ENCODE measurements at places on chromosomes 3 and 15. TPM values are rescaled to one million over a fixed set of nuclear protein-coding genes. Genes with fewer than 3 reads are reported as not detected.

TMC3 gene
- not detected for total RNA-seq

GP5 gene
- total RNA-seq, result 0.12 TPM

BRPF1 gene
- 24.7 TPM for total RNA-seq

BCHE gene
- total RNA-seq, result 0.73 TPM

DNA sequence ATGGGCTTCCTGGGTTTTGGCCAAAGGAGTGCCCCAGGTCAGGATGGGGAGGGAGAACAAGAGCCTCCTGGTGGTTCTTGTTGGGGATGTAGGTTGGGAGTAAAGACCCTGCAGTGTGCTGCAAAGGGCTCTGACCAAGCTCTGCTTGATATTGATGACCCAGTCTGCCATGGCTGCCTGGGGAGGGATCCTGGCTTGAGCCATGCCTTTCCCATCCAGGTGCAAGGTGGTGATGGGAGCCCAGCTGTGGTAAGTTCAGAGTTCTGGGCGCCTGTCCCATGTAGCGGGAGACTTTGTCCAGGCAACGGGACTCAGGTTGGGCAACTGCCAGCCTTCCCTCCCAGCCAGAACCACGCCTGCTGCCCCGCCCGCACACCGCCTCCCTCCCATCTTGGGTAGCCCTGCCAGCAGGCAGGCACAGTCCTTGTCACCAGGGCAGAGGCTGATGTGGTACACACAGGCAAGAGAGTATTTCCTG is 2.6 kb downstream of the GNAI2 start:
- H3K4me3 ChIP-seq, result peak overlapping the region; percentile 90
- H3K36me3 ChIP-seq, result no peaks in the 10 kb centered on the region
- peak overlapping the region; percentile 90 for H3K27ac ChIP-seq

DNA sequence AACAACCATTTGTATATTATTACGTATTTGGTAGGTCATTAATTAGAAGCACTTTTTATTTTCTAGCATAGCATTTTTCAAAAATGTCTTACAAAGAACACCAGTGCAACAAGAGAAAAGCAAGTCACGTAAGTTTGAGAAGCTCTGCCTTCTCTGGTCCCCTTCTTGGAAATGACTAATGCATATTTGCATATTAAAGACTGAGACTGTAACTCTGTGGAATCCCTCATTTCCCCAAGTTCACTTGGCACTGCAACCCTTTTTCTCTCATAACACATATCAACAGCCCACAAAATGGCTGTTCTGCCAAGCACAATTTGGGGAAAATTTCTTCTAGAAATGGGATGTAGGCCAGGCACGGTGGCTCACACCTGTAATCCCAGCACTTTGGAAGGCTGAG is 176.3 kb downstream of the ERC2 start:
- no peak for DNase-seq
- H3K27ac ChIP-seq, result no peak overlapping the region
- H3K36me3 ChIP-seq, result no peaks in the 10 kb centered on the region

DNA sequence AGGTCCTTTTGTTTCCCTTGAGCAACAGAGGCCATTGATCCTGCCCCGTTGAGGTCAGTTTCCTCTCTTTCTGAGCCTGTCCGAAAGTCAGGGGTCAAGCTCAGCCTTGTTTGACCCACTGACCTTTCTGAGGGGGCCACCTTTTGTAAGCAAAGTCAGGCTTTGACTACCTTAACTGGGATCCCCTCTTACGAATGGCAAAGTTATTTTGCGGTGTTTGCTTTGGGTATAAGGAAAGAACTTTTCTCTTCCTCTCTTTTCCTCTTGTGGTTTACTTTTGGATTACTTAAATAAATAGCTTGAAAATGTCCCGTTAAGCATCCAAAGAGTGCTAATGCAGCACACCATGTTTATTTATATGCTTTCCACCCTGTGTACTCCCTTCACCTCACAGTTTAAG is 340.6 kb downstream of the THSD4 start:
- H3K36me3 ChIP-seq, result no peaks in the 10 kb centered on the region
- no peak overlapping the region for H3K4me3 ChIP-seq
- no peaks in the 10 kb centered on the region for H3K27me3 ChIP-seq
- DNase-seq, result no peak
- no peaks in the 10 kb centered on the region for H3K4me1 ChIP-seq

DNA sequence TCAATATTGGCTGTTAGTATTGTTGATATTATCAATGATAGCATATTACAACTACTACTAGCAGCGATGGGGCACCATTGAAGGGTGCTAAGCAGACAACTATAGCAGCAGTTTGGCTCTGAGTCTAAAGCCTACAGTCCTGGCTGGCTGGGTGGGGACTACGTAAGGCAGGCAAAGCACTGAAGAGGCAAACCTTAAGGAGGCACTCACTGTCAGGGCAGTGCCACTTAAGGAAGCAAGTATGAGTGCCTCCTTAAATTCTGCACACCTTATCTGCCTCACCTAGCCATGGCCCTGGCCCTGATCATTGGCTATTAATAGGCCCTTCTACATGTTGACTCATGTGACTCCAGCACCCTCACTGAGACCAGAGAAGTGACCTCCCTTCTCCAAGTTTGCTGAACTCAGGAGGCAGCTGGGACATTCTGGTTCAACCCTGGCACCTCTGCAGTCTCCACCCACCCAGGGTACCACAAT is 20.6 kb downstream of the CDCP1 start:
- H3K36me3 ChIP-seq, result no peaks in the 10 kb centered on the region
- DNase-seq, result no peak
- no peaks in the 10 kb centered on the region for H3K4me1 ChIP-seq
- no peak overlapping the region for H3K4me3 ChIP-seq

- H3K36me3 ChIP-seq, result no peaks in the 10 kb centered on the region
- no peak overlapping the region for H3K27ac ChIP-seq
- H3K4me1 ChIP-seq, result no peaks in the 10 kb centered on the region
These were observed 451.9 kb downstream of the LPP start for GRCh38 chr3:188605905-188606304.

GRCh38 chr3:190242147-190242546 is 80.1 kb downstream of the CLDN1 start:
- H3K36me3 ChIP-seq, result no peaks in the 10 kb centered on the region
- H3K4me1 ChIP-seq, result no peaks in the 10 kb centered on the region
- no peak for DNase-seq
- H3K4me3 ChIP-seq, result no peak overlapping the region

- no peaks in the 10 kb centered on the region for H3K36me3 ChIP-seq
- DNase-seq, result no peak
- H3K4me3 ChIP-seq, result no peak overlapping the region
- peak overlapping the region; percentile 51 for H3K27ac ChIP-seq
- no peaks in the 10 kb centered on the region for H3K27me3 ChIP-seq
- peaks cover 17% of the 10 kb centered on the region for H3K4me1 ChIP-seq
These were observed 28.1 kb downstream of the CMTM7 start for GRCh38 chr3:32419742-32420125.

DNA sequence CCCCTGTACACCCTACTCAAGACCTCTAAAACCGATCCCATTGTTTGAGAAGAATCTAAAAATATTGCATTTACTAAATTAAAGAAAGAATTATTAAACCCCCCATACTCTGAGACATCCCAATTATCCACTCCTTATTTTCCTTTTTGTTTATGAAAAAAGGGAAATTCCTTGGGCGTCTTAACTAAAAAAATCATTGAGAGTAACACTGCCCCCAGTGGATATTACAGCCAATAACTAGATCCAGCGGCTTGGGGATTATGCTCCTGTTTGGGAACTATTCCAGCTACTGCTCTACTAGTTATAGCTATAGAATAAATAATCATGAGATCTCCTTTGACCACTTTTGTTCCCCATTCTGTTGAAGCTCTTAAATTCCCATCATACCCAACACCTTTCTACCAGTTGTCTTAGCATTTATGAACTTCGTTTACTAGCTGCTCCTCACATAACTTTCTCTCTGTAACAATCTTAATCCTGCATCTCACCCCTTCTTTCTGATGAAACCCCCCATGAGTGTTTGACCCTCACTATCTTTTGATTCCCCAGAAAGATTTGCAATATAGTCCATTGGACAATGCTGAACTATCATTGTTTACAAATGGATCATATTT is 12.7 kb upstream of the CFAP91 start:
- H3K4me3 ChIP-seq, result no peak overlapping the region
- H3K4me1 ChIP-seq, result no peaks in the 10 kb centered on the region
- peak; percentile 68 for DNase-seq
- no peaks in the 10 kb centered on the region for H3K36me3 ChIP-seq
